SJSA1 (cell line): ENCODE measurements at places on chromosomes 1 and 21. TPM values are rescaled to one million over a fixed set of nuclear protein-coding genes. Genes with fewer than 3 reads are reported as not detected.

DYNLT5 gene
- not detected in 2 replicates for total RNA-seq

DNA sequence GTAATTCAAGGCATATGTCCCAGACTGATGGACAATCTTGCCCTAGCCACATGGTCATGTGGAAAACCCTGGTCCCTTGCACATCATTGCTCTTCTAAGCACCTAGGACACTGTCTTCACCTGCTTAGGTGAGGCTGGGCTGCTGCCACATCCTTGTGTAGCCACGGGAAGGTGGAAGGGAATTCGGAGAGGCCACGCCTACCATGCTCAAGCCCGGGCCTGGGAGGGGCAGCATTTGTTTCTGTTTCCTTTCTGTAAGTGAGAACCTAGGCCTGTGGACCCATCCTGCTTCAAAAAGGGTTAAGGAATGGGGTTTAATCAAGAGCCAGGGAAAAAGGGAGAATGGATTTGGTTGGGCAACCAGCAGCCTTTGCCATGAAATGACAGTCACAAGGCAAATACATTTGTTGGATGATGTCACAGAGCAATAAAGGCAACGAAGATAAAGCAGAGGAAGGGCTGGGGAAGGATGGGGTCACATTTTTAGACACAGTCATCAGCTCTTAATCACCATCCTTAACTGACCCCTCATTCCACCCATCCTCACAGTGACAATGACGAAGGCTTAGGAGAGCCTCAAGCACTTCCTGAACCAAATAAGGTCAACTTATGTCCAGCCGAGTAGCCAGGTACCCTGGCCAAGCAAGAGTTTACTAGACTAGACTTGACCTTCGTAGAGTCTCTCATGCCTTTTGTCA, 10.1 kb upstream of the LRRC38 start:
- no peak overlapping the region for H3K4me3 ChIP-seq
- H3K36me3 ChIP-seq, result no peaks in the 10 kb centered on the region
- no peak for DNase-seq
- no peaks in the 10 kb centered on the region for H3K27me3 ChIP-seq

ATAD3C gene
- not detected in 2 replicates for total RNA-seq

PYHIN1 gene
- total RNA-seq, result not detected in 2 replicates

DNA sequence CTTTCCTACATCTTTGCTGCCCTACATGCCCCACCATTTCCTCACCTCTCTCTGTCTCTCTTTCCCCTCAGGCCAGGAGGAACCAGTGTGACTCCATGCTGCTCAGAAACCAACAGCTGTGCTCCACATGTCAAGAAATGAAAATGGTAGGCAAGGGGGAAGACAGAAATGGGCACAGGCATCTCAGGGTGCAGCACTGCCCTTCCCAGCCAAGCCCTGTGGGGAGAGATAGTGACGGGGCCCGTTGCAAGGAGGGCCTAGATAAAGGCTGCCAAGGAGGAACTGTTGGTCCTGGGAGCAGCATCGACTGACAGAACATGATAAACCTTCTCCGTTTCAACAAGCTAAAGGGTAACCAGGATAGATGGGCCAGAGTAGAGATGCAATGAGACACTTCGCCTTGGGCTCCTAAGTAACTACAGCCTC, 12.5 kb upstream of the PIGC start:
- H3K4me1 ChIP-seq, result no peaks in the 10 kb centered on the region
- H3K27ac ChIP-seq, result no peak overlapping the region
- H3K4me3 ChIP-seq, result no peak overlapping the region
- no peaks in the 10 kb centered on the region for H3K27me3 ChIP-seq

- no peaks in the 10 kb centered on the region for H3K36me3 ChIP-seq
- H3K4me3 ChIP-seq, result no peak overlapping the region
- H3K4me1 ChIP-seq, result no peaks in the 10 kb centered on the region
- H3K27me3 ChIP-seq, result no peaks in the 10 kb centered on the region
Measured at GRCh38 chr1:158563853-158564252, 6.5 kb downstream of the OR6P1 start.

DNA sequence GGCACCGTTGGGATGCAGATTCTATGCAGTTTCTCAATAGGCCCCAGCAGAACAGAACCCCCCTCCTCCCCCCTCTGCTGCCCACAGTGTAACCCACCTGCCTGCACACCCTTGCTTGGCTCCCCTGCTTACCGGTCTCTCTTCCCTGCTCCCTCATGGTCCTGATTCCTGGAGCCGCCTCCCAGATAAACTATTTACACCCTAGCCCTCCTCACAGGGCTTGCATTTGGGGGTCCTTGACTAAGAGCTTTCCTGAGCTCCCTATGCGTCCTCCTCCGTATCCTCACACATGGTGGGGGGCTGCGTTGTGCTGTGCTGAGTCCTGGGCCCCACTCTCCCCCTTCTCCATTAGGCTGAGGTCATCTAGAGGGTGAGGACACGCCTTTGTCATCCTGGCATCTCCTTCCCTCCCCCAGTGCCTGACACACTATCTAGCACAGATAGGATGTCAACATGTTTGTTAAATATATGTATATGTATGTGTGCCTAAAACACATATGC, 121.9 kb downstream of the GRIK3 start:
- no peaks in the 10 kb centered on the region for H3K27me3 ChIP-seq
- H3K4me1 ChIP-seq, result no peaks in the 10 kb centered on the region
- H3K27ac ChIP-seq, result no peak overlapping the region

CLEC20A gene
- not detected in 2 replicates for total RNA-seq

GRCh38 chr1:228408041-228408868, 1.6 kb upstream of the TRIM11 start:
- no peak overlapping the region; the same call in 1 of the 2 replicates for H3K4me3 ChIP-seq
- no peak for DNase-seq
- H3K27ac ChIP-seq, result no peak overlapping the region
- peaks cover 15% of the 10 kb centered on the region for H3K4me1 ChIP-seq
- peaks cover 18% of the 10 kb centered on the region for H3K36me3 ChIP-seq

- DNase-seq, result no peak
- H3K4me1 ChIP-seq, result peaks cover 6% of the 10 kb centered on the region
- no peak overlapping the region for H3K27ac ChIP-seq
- H3K27me3 ChIP-seq, result no peaks in the 10 kb centered on the region
- no peak overlapping the region for H3K4me3 ChIP-seq
- H3K36me3 ChIP-seq, result peaks cover 14% of the 10 kb centered on the region; the same call in 1 of the 2 replicates
Measured at GRCh38 chr1:9865724-9866123, 42.0 kb upstream of the CLSTN1 start.

NR1I3 gene
- not detected in 2 replicates for total RNA-seq

- H3K27me3 ChIP-seq, result no peaks in the 10 kb centered on the region
- H3K27ac ChIP-seq, result no peak overlapping the region
- H3K4me3 ChIP-seq, result no peak overlapping the region
- DNase-seq, result no peak
- H3K36me3 ChIP-seq, result no peaks in the 10 kb centered on the region
- H3K4me1 ChIP-seq, result no peaks in the 10 kb centered on the region
Measured at GRCh38 chr1:31248276-31248675, 8.6 kb upstream of the NKAIN1 start.

NDUFS2 gene
- 76.2 and 84.7 TPM in 2 replicates for total RNA-seq

ARTN gene
- total RNA-seq, result not detected in 2 replicates

- no peaks in the 10 kb centered on the region for H3K36me3 ChIP-seq
- H3K4me3 ChIP-seq, result no peak overlapping the region
- H3K27ac ChIP-seq, result no peak overlapping the region
- peak; percentile 73 for DNase-seq
- no peaks in the 10 kb centered on the region for H3K27me3 ChIP-seq
Measured at GRCh38 chr1:46223472-46223943, 20.4 kb downstream of the LURAP1 start.

DNA sequence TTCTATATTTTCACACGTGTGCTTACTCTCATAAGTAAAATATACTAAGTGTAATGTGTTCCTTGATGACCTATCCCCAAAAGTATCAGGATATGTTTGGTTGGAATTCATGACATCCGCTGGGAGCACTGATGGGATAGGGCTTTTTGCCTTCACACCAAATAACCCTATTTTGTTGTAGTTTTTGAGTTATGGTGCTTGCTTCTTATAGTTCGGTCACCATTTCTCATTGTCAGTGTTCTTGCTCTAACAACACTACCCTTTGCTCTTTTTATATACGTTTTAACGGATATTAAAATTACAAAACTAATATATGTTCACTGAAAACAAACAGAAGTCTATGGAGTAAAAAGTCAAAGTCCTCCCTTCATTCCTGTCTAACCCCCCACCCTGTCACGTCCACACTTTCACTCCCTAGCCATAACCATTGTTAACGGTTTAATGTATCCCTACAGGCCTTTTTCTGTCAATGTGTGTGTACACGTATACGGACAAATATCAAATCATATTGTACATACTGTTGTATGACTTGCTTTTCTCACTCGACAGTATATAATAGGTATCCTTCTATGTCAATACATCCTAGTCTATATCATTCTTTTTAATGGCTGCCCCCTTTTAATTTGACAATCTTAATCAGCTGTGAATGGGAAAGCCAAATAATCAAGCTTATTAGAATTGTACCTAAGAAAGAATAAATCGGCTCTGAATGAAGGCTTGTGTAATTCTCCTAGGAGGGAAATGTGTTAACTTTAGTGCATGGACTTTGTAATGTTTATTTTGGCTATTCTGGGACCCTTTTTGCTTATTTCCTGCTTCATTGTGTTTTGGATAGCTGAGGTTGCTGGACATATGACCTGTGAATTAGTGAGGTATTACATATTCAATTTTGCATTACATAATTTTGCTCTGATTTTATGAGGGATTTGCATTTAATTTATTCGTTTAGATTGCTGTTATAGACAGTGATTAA, 3.5 kb upstream of the RNF220 start:
- no peak overlapping the region for H3K4me3 ChIP-seq
- H3K36me3 ChIP-seq, result no peaks in the 10 kb centered on the region
- H3K27ac ChIP-seq, result no peak overlapping the region
- DNase-seq, result no peak
- H3K27me3 ChIP-seq, result peaks cover 88% of the 10 kb centered on the region
- peaks cover 16% of the 10 kb centered on the region for H3K4me1 ChIP-seq

DNA sequence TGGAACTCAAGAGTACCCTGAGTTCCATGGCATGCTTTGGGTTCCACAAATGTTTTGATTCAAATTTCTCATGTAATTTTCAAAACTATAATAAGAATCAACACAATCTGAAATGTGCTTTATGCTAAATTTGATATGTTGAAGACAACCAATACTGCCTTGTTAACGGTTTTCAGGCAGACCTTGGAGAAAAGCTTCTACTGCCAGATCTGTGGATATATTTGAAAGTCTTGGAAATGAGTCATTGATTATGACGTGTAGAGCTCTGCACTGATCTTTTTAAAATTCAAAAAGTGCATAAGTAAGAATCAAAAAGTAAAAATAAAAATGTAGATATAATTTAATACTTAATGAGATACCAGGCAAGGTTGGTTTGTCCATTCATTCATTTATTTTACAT, 74.0 kb upstream of the TNR start:
- no peak for DNase-seq
- no peak overlapping the region for H3K27ac ChIP-seq
- no peak overlapping the region for H3K4me3 ChIP-seq
- H3K4me1 ChIP-seq, result no peaks in the 10 kb centered on the region
- H3K27me3 ChIP-seq, result no peaks in the 10 kb centered on the region

MIS18A gene
- 39.7 and 41.6 TPM in 2 replicates for total RNA-seq

DNA sequence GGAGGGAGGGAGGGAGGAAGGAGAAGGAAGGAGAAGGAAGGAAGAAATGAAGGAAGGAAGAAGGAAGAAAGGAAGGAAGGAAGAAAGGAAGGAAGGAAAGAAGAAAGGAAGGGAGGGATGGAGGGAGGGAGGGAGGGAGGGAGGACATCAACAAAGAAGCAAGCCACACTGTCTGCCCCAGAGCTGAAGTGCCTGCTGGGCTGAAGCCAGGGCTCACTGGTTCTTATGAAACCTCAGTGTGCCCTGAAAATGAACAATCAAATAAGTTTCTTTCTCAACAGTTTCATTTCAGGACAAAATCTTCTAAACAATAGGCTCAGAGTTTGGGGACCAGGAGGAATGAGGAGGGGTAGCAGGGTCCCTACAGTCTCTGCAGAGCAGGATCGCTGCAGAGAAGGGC, 21.1 kb downstream of the ARHGEF19 start:
- H3K36me3 ChIP-seq, result no peaks in the 10 kb centered on the region
- no peaks in the 10 kb centered on the region for H3K27me3 ChIP-seq
- peaks cover 11% of the 10 kb centered on the region for H3K4me1 ChIP-seq
- DNase-seq, result no peak

DNA sequence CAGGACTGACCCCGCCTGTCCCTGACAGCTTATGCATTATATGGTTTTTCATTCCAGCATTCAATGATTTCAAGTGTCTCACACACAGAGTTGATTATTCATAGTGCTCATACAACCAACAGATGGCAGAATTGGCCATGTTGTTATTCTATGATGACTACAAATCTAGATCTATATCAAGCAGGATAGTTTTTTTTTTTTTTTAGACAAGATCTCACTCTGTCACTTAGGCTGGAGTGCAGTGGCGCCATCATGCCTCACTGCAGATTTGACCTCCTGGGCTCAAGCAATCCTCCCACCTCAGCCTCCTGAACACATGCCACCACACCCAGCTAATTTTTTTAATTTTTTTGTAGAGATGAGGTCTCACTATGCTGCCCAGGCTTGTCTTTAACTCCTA, 40.1 kb upstream of the LRRC8D start:
- H3K27me3 ChIP-seq, result no peaks in the 10 kb centered on the region
- H3K36me3 ChIP-seq, result no peaks in the 10 kb centered on the region

DNA sequence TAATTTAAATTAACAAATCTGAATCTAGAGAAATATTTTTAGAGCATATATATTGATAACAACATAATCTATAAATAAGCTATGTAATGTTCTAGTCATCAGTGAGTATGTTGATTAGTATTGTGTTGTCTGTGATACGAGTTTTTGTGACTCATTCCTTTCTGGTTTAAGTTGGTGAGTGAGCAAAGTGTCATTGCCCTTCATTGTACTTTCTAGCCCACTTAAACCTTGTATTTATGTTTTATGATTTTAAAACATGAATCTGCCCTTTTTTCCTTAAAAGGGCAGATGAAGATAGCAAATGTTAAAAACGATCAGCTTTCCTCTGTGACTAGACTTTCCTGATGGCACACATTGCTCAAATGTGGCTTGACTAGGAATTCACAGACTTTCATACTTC, 38.5 kb downstream of the MACO1 start:
- peaks cover 4% of the 10 kb centered on the region; the same call in 1 of the 2 replicates for H3K4me1 ChIP-seq
- no peak overlapping the region; the same call in 1 of the 2 replicates for H3K27ac ChIP-seq
- H3K36me3 ChIP-seq, result no peaks in the 10 kb centered on the region
- no peak for DNase-seq

DNA sequence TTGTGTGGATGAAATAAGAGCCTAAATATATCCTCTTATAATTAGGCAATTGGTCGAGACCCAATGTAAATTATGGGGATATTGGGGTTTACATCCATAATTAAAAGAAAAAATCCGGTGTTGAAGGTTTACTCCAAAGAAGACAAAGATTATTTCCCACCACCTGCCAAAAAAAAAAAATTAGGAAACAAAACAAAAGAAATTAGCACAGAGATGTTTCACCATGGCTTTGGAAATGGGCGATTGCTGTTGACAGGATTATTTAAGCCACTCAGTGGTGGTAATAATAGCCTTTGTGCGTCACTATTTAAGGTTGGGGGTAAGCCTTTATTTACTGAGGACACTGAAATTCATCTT, 585 bp upstream of the GLRX2 start:
- H3K27ac ChIP-seq, result no peak overlapping the region
- peak overlapping the region; percentile 91 for H3K4me3 ChIP-seq
- H3K36me3 ChIP-seq, result peaks cover 11% of the 10 kb centered on the region
- no peak for DNase-seq
- no peaks in the 10 kb centered on the region for H3K27me3 ChIP-seq

SYCP1 gene
- total RNA-seq, result not detected in 2 replicates

GRCh38 chr1:235244974-235245592, 82.9 kb downstream of the ARID4B start:
- H3K27me3 ChIP-seq, result no peaks in the 10 kb centered on the region
- DNase-seq, result no peak
- H3K36me3 ChIP-seq, result peaks cover 22% of the 10 kb centered on the region
- H3K4me1 ChIP-seq, result peaks cover 3% of the 10 kb centered on the region

GRCh38 chr21:25960402-25960801, 210.2 kb downstream of the APP start:
- DNase-seq, result no peak
- H3K4me1 ChIP-seq, result peaks cover 8% of the 10 kb centered on the region; the same call in 1 of the 2 replicates
- no peak overlapping the region for H3K4me3 ChIP-seq
